OCI-LY7 (cell line): ENCODE measurements at places on chromosomes 5 and 9.

DNA sequence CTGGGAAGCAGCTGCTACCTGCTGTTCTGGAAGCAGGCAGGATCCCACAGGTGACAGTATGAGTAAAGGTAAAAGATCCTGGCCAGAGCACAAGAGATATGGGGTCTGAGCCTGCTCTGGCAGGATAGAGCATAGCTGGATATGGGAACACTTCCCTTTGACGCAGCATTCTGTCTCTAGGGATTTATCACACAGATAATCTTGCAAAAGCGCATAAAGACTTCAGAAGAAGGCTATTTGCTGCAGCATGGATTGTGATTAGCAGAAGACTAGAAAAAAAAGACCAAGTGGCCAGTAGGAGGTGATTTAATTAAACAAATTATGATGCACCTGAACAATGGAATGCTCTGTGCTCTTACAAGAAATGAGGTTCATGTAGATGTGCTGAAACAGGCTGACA lies 52.4 kb upstream of the PWWP2A start:
- no peak for DNase-seq

GRCh38 chr5:90020575-90021538 lies 388.7 kb downstream of the CETN3 start:
- DNase-seq = no peak

- DNase-seq = no peak
Measured at GRCh38 chr5:142669477-142669876, 16.4 kb downstream of the FGF1 start.

DNA sequence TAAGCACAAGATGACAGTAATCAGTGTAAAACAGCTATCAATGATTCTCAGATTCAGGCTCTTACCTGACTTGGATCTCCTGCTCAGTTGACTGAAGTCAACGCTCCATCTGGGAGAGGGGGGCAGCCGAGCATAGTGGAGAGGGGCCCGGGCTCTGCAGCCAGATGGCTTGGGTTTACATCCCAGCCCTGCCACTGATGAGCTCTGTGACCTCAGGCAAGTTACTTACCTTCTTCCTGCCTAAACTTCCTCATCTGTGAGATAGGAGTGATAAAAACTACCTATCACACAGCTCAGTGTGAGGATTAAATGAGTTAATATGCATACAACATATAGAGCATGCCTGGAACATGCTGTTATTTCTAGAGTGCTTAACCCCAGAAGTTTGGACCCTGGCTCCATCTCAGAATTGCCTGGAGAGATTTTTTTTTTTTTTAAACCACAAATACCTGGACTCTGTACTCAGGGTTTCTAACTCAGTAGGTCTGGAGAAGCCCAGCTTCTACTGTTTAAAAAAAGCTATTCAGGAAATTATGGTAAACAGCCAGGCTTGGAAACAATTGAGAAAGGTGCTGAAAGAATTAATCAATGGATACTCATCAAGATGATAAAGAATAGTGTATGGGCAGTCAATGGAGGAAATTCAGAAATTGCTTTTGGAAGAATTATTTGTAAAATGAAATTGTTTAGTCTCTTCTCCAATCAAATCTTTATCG lies 72.2 kb downstream of the ANKRD55 start:
- no peak for DNase-seq

- no peak for DNase-seq
Measured at GRCh38 chr5:2511706-2512105, 239.8 kb downstream of the IRX2 start.

- DNase-seq = no peak
Measured at GRCh38 chr9:105712773-105713172, 18.4 kb downstream of the TMEM38B start.

DNA sequence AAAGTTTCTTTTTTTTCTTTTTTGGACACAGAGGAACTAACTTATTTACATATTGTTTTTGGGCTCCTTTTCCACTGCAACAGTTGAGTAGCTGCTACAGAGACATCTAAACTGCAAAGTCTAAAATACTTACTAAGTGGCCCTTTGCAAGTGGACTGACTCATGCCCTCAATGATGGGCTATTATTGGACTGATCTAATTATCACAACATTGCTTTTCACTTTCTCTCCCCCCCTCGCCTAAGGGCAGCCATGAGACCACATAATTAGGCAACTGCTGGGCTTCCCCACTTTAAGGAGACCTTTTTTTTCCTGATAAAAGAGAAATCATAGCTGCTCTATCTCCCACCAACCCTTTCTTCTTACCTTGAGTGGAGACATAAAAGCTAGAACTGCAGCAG lies 47.0 kb downstream of the PLK2 start:
- DNase-seq = no peak

GRCh38 chr5:78251663-78252284 lies 42.7 kb downstream of the AP3B1 start:
- no peak for DNase-seq

GRCh38 chr9:73689051-73689870 lies 537.6 kb downstream of the ANXA1 start:
- DNase-seq = no peak

GRCh38 chr5:34742061-34742460 lies 85.9 kb downstream of the RAI14 start:
- no peak for DNase-seq

DNA sequence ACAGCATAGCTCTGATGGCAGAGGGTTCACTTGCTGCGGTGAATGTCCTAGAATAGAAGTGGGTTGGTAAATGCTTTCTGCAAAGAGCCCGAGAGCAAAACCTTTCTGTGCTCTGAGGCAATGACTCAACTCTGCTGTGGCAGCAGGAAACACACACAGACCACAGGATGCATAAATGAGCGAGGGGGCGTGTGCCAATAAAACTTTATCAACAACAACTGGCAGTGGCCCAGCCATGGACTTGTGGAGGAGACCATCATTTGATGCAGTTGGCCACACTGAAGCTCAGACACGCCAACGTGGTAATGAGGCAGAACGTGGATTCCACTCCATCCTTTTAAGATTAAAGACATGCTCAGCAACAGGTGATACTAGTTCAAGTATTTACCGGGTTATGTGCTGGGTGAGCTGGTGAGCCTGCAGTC lies 6.8 kb downstream of the MRPL36 start:
- peak; percentile 91 for DNase-seq

- no peak for DNase-seq
Measured at GRCh38 chr5:139982157-139982974, 60.7 kb downstream of the NRG2 start.

- DNase-seq = no peak
Measured at GRCh38 chr5:2680979-2681378, 70.5 kb downstream of the IRX2 start.

DNA sequence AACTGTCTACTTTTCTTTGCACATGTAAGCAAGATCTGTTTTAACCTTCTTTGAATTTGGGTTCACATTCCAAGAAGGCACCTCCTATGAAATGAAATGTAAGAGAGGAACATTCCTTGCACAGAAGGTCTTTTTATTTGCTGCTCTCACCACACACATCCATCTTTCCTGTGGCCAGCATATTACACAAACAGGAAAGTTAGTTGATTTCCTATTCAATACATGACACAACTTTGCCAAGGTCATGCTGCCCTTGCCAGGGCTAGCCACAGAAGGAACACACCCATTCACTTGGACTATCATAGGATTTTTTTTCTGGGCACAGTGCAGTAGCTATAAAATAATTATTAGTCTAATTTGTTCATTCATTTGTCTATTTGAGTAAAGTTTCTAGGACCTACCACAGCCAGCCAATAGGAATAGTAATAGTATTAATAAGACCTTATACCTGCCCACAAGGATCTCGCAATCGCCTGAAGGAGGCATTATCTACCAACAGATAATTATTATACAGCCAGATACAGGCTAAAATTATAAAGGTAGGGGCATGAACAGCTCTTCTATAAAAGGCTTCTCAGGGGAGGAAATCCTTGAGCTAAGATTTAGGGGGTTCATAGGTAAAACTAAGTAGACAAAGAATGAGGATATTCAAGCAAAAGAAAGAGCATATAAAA lies 78.1 kb upstream of the NREP start:
- DNase-seq = no peak

DNA sequence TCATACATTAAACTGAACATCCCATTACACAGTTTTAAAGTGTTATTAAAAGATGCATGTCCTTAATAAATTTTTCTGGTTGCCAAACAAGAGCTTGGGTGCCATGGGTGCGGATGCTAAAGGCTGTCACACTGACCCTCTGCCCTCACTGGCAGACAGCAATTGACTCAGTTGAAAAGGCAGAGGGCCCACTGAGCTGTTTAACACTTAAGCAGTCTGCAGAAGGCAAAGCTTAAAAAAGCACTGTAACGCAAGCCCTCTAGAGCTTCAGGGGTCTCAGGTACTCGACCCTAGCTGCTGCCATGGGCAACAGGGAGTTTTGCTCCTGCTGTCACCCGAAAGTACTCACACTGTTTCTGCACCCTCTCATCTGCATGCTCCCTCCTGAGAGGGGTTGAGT lies 726.4 kb upstream of the TYRP1 start:
- DNase-seq = no peak

GRCh38 chr5:82595113-82595512 lies 317.0 kb upstream of the RPS23 start:
- no peak for DNase-seq

DNA sequence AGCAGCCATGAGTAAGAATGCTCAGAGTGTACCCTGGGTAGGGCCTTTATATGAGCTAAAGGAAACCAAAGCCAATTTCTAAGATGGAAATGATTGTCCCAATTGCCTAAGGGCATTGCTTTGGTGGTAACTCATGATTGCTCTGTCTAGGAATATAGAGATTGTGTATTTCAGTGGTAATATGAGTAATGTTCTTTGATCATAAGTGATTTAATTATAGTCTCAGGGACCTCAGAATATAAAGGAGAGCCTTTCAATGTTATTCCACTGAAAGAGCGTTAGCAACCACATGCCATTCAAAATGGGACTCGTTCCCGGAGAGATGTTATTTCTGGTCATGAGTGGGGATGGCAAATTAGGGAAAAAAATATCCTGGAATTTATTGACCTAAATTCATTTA lies 340.5 kb downstream of the ARHGEF28 start:
- DNase-seq = no peak

DNA sequence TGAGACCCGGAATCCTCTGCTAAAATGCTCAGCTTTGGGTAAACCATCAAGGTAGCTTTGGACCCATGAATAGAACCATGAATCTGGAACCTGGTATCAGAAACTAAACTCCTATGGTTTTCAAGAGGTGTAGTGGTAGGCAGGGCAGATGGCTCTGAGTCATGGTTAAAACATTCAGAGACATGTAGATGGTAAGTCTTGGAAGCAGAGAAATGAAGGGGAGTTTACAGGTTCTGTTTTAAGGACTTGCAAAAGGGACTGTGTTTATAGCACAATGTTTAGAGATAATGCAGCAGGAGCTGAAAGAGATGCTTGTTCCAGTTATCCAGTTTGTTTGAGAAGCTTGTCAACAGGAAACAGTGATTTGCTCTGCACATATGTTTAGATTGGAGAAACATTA lies 36.0 kb upstream of the FBN2 start:
- DNase-seq = no peak

DNA sequence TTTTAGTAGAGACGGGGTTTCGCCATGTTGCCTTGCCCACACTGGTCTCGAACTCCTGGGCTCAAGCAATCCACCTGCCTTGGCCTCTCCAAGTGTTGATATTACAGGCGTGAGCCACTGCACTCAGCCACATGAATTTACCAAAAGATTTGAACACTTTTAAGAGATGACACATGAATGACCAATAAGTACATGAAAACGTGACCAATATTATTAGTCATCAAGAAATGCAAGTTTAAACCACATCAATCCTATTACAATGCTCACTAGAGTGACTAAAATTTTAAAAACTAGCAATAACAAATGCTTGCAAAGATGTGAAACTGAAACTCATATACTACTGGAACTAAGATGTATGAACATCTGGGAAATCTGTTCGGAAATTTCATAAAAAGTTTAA lies 54.3 kb downstream of the NR6A1 start:
- DNase-seq = no peak

DNA sequence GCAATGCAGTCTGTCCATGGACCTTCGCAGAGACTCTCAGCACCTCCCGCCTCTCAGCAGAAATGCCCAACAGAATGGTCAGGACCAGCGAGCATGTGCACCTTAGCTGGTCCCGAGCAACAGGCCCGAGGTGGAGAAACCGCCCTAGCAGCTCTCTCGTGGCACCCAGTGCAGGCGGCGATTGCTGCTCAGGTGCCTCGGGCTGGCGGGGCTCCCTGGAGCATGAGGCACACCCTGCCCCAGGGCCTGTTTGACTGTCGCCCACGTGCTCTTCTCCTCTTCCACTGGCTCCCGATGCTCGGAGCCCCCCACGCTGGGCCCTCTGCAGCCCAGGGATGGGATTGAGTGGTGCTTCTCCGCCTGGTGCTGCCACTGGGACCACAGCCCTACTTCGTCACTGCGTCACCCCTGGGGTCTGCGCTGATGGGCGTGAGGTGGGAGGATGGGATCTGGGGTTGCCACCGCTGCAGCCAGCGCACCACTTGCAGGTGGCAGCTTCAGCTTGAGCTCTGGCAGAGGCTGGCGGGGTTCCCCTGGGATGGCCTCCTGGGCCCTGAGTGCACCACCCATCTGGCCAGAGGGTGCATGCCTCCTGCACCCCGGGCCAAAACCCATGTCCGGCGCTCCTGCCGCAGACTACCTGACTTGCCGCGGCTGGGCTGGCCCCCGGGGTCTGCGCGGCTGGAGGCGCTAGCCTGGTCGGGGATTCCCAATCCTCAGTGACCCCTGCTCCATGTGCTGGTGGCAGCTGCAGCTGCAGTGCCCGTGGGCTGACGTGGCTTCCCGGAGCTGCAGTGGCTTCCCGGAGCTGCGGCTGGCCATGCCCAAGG lies 244.2 kb downstream of the FOXD4L6 start:
- DNase-seq = no peak

DNA sequence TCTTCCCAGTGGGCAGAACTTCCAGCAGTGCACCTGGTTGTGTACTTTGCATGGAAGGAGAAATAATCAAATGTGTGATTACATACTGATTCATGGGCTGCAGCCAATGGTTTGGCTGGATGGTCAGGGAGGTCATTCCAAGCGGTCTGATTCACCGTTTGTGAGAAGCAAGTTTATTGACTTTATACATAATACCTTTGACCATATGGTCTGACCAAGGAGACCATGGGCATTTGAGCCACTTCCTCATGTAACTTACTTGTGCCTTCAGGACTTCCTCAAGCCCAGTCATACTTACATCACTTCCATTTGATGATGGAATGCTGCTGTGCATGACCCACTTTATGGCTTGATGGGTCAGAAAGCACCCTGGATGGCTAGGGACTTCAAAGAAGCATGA lies 41.1 kb downstream of the DAP start:
- DNase-seq = no peak

GRCh38 chr9:135801070-135801469 lies 99.1 kb downstream of the KCNT1 start:
- DNase-seq = no peak

DNA sequence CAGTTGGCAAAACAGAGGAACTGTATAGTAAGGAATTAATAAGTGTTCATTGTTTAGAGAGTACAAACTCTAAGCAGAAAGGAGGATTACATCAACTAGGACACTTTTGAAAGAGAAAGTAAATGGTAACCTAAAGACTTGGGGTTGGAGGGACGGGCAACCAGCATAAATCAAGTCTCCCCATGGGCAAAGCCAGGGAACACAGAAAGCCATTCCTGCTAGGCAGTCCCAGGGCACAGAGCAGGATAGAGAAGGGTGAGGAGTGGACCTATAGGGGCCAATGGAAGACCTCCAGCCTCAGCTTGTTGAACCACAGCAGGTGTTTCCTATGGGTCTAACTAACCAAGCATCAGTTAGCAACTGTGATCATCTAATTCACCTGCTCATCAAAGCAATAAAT lies 9.2 kb upstream of the ERAP1 start:
- peak; percentile 71 for DNase-seq

GRCh38 chr9:132413926-132414325 lies 3.9 kb downstream of the CFAP77 start:
- DNase-seq = no peak
